Omental fat pad (tissue), 4 donors: ENCODE measurements at places on chromosomes 11 and 22.

GRCh38 chr11:95219599-95219998 is 11.4 kb downstream of the SESN3 start:
- no peak for DNase-seq

DNA sequence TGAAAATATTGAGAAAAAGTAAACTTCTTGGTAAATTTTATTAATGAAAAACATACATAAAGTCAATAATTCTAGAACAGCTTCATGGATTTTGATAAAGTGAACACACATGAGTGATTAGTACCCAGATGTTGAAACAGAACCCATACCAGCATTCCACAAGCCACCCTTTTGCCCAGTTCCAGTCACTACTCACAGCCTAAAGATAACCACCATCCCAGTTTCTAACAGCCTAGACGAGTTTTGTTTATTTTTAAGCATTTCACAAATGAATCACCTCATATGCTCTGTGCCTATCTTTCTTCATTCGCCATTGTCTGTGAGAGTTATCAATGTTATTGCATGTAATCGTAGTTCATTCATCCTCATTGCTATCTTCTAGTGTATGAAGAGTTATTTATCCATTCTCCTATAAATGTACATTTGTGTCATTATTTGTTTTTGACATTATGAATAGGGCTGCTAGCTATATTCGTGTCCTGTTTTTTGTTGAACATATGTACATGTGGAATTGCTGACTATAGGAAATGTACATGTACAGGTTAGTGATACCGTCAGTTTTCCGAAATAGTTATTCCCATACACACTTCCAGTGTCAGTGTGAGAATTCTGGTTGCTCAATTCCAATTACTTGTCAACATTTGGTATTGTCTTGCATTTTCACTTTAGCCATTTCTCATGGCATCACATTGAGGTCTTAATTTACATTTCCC is 44.5 kb upstream of the TEAD1 start:
- no peak for DNase-seq

DNA sequence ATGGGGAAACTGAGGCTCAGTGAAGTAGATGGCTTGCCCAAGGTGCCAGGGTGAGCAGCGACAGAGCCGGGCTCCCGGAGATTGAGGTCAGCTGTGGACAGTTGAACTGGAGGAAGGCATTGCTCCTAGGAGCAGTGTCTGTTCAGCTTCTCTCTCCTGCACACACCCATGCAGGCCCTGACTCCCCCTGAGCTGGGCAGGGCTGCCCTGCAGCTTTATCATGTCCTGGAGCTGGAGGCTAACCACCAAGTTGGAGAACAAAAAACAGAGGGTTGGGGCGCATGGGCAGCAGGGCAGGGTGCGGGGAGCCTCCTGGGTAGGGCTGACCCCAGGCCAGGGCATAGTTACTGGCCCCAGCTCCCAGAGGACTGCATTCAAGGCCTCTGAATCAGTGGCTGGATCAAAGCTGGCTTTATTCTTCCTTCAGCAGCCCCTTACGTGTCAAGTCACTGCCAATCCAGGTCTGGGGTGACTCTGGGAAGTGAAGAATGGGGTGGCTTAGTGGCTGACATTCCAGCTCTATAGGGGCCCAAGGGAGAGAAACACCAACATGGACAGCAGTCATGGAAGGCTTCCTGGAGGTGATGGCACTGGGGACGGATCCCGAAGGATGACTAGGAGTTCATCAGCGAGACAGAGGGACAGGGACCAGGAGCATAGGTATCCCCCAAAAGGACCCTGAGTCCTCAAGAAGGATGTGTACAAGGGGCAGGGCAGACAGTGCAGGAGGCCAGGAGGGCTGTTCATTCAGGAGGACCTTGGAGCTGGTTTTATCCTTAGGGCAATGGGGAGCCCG is 83.8 kb downstream of the CACNA1I start:
- DNase-seq: no peak

DNA sequence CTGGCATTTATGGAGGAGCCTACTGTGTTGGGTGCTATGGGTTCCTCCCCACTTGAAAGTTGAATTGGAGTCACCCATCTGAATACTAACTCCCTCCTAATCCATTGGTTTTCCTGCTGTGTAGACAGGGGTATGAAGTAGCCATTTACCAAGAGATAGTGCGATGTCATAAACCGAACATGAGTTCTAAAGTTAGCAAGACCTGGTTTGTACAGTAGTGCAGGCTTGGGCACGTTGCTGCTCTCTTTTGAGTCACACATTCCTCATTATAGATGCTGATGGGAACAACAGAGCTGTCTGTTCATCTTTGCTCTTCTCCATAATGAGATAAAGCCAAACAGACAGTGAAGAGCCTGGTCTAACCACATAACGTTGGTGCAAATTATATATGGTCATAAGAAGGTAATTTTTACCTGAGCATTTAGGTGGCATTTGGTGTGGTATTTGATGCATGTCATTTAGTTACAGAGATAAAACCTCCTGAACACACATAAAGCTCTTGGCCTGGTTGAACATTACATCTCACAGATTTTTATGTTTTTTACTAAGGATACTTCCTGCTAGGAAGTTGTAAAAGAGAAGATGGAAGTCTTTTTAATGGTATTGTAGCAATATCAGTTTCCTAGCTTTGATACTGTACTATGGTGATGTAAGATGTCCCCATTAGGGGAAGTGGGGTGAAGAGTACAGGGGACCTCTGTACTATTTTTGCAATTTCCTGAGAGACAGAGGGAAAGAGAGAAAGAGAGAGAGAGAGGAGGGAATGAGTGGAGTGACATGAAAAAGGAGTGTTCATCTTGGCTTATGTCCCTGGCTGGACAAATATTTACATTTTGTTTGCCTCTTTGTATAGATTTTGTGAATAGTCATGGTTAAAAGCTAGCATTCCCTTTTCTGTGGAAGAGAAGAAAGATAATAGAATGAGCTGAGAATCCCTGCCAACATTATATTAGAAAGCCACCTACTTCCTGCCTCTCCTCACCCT is 27.9 kb downstream of the GRAP2 start:
- no peak for DNase-seq

DNA sequence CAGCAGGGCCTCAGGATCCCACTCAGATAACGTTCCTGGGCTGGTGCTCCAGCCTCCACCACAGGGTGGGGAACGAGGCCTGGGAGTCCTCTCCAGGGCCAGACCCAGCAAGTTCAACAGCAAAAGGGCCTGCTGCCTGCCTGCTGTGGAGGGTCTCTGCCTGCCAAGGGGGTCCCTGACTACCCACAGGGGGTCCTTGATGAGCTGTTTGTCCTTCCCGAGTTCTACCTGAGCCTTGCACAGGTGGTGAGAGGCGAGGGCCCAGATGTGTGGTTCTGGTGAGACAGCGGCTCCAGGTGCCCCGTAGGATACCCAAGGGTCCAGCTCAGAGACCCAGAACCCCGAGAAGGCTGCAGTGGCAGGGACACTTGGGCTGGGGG is 4.4 kb downstream of the DUSP8 start:
- no peak for DNase-seq

- DNase-seq: no peak
Measured at GRCh38 chr11:12845739-12846358, 163.3 kb upstream of the RASSF10 start.

GRCh38 chr11:133787379-133788141 is 57.8 kb downstream of the SPATA19 start:
- DNase-seq: no peak

DNA sequence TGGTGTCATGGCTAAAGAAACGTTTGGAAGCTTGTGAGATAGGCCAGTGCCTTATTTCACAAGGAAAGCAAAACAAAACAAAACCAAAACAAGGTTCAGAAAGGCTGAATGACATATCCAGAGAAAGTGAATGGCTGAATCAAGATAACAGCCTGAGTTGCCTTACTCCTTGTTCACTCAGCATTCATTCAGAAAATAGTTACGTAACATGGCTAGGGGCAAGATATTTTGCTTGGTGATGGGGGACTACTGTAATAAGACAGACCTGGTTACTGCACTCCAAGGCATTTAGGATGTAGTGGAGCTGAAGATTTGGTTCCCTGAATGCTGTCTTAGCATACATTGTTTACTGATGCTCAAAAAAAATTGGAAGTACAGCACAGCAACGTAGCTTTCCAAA is 47.7 kb downstream of the C11orf91 start:
- no peak for DNase-seq

- DNase-seq: no peak
Measured at GRCh38 chr11:708511-708910, 2.5 kb downstream of the EPS8L2 start.

- DNase-seq: no peak
Measured at GRCh38 chr11:61762798-61763197, 10.4 kb downstream of the MYRF start.

- DNase-seq: no peak
Measured at GRCh38 chr11:2768471-2769408, 68.9 kb upstream of the KCNQ1OT1 start.

DNA sequence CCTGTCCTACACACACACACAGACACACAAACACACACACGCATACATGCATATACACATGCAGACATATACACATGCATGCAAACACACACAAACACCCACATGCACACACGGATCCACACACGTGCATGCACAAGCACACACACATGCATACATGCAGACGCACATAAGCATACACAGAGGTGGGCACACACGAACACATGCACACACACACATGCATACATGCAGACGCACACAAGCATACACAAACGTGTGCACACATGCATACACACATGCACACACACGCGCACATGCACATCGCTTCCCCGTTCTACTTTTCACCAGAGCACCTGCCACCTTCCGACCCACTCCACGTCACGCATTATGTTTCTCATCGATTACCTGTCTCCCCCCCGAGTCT is 13.2 kb downstream of the PHF21B start:
- DNase-seq: no peak

DNA sequence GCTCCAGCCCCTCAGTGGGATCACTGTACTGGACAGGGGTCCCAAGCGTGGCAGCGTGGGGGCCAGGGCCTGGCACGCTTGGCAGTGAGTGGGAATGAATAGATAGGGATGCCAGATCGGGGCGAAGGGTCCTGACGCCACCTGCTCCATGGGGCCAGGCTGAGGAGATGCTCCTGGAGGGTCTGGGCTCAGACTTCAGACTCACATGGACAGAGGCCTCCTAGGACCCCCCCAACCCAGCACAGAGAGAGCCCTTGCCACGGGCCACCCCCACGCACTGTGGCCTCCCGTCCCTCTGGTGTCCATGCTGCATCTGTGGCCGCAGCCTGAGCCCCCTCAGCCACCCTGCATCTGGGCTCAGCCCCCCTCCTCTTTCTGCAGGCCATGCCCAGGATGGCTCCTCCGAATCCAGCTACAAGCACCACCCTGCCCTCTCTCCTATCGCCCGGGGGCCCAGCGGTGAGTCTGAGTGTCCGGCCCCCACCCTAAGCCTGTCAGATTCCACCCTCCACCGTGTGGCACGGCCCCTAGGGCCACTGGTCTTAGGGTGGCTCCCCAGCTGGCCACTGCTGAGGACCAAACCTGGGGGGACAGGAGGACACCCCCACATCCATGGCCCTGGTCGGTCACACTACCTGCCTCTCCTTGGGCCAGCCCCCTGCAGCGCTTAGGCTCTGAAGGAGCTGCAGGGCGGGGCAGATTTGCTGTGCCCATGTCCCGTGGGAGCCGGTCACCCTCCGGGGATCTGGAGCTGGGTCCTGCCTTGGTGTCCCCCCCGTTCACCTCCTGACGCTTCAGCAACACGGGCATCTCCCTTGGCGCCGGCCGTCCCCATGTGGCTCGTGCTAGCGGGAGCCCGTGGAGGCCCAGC is 2.7 kb downstream of the MUC5AC start:
- DNase-seq: no peak

DNA sequence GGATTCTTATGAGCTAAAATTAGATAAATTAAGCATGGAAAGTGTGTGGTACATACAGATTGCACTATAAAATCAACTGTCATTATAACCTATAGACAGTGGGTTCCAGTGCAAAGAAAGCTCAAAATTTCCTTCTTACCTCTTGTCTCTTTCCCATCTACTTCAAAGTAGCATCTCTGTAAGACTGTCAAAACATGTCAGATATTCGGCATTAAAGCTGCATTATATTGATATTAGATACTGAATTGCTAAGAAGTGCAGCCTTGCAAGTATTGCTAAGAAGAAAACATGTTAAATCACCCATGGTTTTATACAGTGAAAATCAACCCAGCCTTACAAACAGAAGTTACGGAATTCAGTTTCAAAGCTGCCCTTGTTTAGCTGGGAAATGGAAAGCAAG is 849.8 kb upstream of the FAT3 start:
- DNase-seq: no peak

- no peak for DNase-seq
Measured at GRCh38 chr22:28869736-28870135, 13.6 kb upstream of the ZNRF3 start.

- no peak for DNase-seq
Measured at GRCh38 chr22:17767233-17768065, 6.8 kb downstream of the BID start.

GRCh38 chr11:116225236-116225635 is 547.6 kb downstream of the BUD13 start:
- no peak for DNase-seq

DNA sequence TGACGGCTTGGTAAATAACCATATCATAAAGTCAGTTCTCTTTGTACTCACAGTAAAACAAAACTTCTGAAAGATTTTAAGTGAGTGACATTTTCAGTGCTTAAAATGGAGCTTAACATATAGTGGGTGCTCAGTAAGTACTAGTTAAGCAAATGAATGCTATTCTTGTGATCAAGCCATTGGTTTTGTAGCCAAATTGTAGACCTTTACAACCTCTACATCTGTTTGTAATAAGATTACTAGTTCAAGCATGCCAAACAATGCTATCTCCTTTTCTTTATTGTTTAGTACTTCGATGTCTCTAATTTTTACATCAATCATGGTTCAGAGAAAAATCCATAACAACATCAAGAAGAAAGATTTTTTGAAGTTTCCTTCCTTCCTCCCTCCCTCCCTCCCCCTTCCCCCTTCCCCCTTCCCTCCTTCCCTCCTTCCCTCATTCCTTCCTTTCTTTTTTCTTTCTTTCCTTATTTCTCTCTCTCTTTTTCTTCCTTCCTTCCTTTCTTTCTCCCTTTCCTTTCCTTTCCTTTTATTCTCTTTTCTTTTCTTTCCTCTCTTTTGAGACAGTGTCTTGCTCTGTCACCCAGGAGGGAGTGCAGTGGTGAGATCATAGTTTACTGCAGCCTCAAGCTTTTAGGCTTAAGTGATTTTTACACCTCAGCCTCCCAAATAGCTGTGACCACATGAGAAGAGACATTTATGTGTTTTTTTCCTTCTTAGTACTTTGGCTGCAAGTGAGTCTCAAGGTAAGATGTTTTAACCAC is 5.7 kb upstream of the OR51B4 start:
- DNase-seq: no peak

DNA sequence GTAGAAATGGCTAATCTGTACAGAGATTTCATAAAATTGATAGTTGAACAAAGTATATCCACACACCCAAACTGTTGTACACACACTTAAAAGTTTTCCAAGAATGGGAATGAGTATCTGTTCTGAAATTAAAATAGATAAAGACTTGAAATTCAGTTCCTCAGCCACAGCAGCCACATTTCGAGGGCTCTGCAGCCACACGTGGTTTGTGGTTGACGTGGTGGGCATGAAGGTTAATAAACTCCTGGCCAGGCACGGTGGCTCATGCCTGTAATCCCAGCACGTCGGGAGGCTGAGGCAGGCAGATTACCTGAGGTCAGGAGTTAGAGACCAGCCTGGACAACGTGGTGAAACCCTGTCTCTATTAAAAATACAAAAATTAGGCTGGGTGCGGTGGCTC is 24.0 kb downstream of the TPST2 start:
- no peak for DNase-seq
